Stimulated activated CD8-positive, alpha-beta memory T cell treated with anti-CD3 and anti-CD28 coated beads, Interleukin-4, amount 100 ng/mL, for 1 hour (primary cell): ENCODE measurements at places on chromosomes 2 and 18.

DNA sequence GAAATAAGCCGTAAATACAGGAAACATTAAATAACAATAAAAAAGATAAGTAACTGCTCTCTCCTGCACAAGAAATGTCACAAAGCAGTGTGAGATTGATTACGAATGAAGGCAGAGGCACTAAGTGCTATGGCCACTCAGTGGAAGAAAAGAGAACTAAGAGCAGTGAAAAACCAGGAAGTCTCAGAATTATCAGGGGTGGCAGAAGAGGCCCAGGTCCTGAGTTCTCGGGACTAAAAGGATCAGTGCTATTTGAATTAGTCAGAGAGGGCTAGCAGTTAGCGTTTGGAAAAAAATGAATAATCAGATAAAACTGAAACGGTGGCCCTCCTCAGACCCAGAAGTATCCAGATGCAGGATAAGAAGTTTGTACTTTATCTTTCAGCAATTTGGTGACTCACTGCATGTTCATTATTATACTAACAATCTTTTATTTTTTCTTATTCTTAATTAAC is 367.1 kb downstream of the ZEB2 start:
- no peak for DNase-seq

GRCh38 chr18:53385889-53386288 is 838.6 kb downstream of the MBD2 start:
- no peak for DNase-seq

GRCh38 chr2:84653302-84653701 is 137.0 kb downstream of the DNAH6 start:
- no peak for DNase-seq

GRCh38 chr2:24123195-24123921 is at the start of the genes FAM228B and PFN4:
Gene FAM228B, plus strand, starts transcription at chr2:24123469. Its CDS starts 893 bp downstream, at chr2:24124362.
Gene PFN4, minus strand, starts transcription at chr2:24123334. Its CDS starts 799 bp downstream, at chr2:24122535.
- peak; percentile 35 for DNase-seq

DNA sequence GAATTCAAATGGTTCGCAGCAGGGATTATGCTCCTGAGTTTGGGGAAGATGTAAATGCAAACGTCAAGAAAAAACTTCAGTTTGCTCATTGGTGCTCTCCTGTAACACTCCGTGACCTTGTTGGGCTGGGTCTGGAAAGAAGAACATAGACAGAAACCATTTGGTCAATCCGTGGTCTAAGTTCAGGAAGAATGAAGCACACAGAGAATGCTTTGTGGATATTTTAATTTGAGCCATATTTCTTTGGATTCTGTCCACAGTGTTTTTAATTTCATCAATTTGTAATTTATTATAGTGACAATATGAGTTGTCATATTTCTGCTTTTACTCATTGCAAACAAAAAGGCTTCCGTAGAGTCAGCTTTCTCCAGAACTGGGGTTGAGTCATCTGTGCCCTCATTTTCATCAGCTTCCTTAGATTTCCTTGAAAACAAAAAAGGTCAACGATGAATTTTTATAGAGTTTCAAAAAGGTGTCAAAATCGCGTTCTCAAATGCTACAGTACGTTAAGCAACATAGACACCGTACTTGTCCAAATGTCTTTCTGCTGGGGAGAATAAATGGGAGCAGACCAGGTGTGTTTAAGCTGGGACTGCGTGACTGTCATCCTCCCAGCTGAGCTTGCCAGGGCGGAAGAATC is 606.4 kb downstream of the RNF144A start:
- no peak for DNase-seq

DNA sequence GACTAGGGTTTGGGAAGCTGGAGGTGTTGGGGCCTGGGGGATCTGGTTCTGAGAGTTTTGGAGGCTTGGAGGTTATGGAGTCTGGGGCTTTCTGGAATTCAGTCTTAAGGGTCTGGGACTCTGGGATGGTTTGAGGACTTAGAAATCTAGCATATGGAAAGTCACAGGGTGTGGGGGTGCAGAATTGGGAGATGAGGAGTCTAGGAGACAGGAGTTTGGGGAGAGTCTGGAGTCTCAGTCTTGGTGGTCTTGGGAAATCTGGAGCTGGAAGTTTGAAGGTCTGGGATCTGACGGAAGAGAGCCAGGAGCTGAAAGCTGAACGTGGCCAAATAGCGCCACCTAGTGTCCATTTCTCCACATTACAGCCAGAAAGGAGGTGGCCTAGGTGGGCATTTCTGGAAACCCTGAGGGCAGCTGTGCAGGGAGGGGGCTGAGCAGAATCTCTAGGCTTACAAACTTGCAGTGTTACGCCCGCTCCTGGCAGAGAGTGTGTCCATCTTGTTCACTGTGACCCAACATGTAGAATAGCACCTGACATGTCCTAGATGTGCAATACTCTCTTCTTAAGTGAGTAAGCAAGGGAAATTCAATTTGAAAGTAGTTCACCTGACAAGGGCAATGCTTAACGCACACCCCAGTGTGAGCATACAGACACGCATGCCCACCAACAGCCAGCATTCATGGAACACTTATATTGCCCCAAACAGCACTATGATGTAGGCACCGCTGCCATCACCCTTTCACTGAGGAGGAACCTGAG is 204.8 kb downstream of the TFCP2L1 start:
- no peak for DNase-seq

DNA sequence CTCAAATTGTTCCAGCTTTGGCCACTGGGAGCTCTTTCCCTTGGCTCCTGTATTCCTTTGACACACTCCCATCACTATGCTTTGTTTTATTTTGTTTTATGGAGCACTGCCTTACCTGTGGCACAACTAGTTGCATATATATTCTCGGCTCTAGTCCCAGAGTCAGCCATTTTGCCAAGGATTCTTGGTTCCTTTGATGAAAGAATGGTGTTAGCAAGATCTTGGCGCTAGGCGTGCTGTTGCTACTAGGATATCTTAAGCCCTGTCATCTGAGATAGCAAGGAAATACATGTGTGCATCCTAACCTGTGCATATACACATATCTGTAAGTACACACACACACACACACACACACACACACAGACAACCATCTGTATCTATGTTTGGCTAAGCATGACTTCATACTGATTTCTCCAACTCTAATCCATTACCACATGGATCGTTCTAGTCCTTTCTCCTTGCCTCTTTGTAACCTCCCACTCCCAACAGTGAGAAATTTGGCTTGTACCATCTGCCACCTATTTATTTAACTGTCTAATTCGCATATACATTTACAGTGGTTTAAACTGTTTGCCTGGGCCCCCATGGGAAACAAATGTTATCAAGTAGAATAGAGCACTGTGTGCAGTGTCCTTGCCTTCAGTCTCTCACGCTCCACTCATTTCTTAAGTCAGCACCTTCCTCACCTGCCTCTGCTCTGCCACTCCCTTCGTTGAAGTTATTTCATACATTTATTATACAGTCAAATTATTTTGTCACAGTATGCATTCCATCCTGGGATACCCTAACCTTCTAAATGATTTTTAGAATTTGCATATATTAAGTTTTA is 137.5 kb upstream of the MAP3K20 start:
- DNase-seq: no peak

GRCh38 chr2:6482256-6482655 is 383.5 kb downstream of the CMPK2 start:
- no peak for DNase-seq

GRCh38 chr2:14988600-14988999 is 356.1 kb downstream of the LRATD1 start:
- DNase-seq: no peak

- DNase-seq: no peak
Observed at GRCh38 chr2:64637931-64638330, 15.8 kb downstream of the SERTAD2 start.

GRCh38 chr18:60987963-60988362 is 345.3 kb upstream of the CDH20 start:
- no peak for DNase-seq

- DNase-seq: no peak
Observed at GRCh38 chr2:120350080-120350479, 4.1 kb downstream of the INHBB start.

- DNase-seq: no peak
Observed at GRCh38 chr2:142824756-142825155, 52.7 kb upstream of the KYNU start.

GRCh38 chr2:133421516-133422324 is 146.5 kb downstream of the NCKAP5 start:
- DNase-seq: no peak

DNA sequence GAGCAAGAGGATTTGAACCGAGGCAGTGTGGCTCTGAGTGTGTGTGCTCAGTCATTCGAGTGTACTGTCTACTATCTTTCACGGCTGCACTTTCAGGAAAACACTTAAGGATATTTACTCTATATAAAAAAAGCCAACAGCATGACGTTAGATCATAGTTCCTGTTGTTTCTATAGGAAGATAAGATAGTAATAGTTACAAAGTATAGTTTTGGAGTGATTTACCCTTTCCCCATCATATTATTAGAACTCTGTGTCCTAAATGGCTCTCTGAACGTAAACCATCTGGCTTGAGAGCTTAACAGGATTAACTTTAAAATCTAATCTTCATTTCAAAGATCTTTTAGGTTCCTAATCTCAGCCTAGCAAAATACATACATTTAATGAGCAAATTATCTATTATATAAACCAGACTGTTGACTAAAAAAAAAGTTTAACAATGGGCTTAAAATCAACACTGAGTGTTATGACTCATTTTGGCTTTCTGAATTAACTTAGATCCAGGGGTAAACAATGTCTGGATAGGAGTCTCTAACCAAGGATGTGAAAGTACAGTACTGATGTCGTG is 150.3 kb upstream of the DNMT3A start:
- no peak for DNase-seq

GRCh38 chr2:219537657-219538488 is 5.7 kb downstream of the CHPF start:
- no peak for DNase-seq

DNA sequence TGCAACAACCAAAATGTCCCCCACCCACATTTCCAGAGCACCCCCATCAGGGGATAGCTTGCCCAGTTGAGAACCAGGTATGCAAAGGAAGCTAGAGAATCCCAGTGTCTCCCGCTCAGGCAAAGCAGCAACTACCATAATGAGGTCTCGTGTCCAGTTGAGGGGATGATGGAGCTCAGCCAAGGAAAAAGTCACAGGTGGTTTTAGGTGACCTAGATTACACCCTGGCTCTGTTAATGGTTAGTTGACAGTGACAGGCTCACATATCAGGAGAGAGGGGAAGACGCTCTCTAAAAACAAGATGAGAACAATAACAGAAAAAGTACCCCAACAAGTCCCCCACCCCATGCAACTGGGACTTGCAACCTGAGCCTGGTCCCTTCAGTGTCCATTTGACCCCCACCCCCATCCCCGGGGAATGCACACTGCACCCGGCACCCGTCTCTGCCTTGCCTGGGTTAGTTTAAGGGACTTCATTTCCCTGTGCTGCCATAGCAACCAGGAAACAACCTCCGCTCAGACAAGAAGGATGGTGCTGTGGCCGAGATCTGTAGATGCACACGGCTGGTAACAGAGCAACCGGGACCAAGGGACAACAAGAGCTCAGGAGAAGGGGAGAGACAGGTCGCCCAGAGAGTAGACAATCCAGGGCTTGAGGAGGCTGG is at the start of gene KIAA2012:
Gene KIAA2012, plus strand, starts transcription at position 519 of the 665 bp plus-strand sequence. CDS start 373 bp downstream, outside the sequence.
- DNase-seq: no peak

GRCh38 chr2:156459720-156460119 is 23.5 kb downstream of the GPD2 start:
- no peak for DNase-seq

GRCh38 chr2:180716186-180717180 is 263.9 kb upstream of the UBE2E3 start:
- DNase-seq: no peak

DNA sequence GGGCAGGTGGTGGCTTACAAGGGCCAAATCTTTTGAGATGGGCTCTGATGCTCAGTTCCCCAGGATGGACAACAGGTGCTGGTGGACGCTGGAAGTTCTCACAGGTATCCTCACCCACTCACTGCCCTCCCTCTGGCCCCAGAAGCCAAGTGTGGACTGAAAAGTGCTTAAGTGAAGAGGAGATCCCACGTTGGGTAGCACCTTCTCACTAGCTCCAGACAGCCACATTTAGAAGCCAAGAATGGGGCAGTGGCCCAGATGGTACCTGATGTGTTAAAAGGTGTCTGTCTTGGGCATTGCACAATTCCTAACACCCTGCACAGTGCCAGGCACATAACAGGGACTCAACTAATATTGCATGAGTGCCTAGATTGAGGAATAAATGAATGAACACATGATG is 115.3 kb upstream of the TEX51 start:
- DNase-seq: no peak

DNA sequence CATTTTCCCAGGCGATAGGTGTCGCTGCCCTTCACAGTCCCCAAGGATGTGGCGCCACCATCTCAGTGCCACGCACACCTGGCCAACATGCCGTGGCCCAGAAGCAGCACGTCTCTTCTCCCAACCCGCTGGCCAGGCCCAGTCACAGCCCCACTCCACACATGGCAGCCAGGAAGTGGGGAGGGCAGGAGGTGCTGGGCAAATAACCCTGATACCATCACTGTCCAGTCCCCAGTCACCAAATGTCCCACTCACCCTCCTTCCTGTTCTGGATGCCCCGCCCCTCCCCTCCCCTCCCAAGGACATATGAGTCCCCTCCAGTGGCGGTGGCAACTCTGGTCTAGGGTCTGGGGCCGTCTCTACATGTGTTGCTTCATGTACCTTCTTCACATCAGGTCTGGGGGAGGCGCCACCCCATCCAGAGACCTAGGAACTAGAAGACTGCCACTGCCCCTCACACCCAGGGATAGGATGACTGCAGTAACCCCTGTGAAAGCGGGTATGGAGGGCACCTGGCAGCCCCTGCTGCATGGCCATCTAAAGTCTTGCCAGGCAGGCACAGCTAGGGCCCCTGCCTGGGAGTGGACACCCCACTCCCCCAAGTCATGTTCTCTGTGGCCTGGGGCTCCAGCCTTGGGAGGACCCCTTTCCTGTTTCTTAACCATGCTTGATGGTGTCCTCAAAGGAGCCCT is 7.3 kb upstream of the CAPN10 start:
- no peak for DNase-seq

DNA sequence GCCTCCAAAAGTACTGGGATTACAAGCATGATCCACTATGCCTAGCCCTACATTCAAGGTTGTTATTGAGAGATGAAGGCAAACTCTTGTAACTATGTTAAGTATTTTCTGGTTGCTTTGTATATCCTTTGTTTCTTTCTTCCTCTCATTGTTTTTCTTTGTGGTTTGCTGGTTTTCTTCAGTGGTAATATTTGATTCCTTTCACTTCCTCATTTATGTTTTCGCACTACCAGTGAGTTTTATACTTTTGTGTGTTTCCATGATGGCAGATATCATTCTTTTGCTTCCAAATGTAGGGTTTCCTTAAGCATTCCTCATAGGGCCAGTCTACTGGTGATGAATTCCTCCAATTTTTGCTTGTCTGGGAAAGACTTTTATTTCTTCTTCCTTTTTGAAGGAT is 90.2 kb downstream of the NCK2 start:
- DNase-seq: no peak

DNA sequence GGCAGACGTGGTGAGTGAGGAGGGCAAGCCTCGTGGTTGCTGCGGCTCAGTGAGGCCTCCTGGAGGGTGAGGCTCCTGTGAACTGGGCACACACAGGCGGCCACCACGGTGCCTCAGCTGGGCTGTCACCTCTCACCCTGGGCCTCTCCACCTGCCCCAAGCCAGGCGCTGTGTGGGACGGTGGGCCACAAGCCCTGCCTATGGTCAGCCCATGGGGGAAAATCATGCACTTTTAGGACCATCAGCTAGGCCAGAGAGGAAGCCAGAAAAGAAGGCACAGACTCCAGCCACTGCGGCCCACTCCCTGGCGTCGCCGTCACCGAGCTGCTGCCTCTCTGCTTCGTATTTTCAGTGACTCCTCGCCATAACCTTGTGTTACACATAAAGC is 28.5 kb upstream of the HS6ST1 start:
- DNase-seq: no peak
